ENCODE measurements at places on chromosomes 3 and 15.

GRCh38 chr15:89419370-89419984, 76.9 kb downstream of the RHCG start:
- no peak for DNase-seq

GRCh38 chr3:81013360-81013759, 748.1 kb downstream of the GBE1 start:
- no peak for DNase-seq

DNA sequence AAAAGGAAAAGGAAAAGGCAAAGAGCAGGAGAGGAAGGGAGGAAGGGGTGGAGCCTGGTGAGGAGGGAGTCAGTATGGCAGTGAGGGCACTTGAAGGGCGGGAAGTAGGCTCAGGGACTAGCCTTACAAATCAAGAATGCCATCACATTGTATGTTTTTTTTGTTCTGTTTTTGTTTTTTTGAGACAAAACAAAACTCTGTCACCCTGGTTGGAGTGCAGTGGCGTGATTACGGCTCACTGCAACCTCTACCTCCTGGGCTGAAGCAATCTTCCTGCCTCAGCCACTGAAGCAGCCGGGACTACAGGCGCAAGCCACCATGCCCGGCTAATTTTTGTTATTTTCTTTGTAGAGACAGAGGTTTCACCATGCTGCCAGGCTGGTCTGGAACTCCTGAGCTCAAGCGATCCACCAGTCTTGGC, 10.5 kb upstream of the PIK3CB start:
- no peak for DNase-seq

DNA sequence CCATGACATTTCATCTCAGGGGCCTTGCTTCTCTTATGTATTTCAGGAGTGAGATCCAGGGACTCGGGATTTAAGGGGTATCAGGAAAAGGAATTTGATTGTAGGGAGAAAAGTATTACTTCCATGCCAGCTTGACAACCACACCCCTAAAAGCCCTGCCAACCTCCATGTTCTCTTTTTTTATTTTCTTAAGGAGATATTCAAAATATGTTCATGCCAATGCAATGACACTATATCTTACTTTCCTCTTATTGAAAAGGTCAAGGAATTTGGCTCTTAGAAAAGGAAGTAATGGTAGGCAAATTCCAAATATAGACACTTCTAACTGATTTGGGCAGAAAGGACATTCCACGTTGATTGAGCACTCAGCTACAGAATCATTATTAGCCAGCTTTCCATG, 407.5 kb upstream of the NECTIN3 start:
- DNase-seq, result peak; percentile 57

- DNase-seq, result no peak
Observed at GRCh38 chr3:101081999-101082398, 88.8 kb upstream of the ABI3BP start.

- DNase-seq, result no peak
Observed at GRCh38 chr3:197736010-197736490, 654 bp downstream of the RUBCN start.

- DNase-seq, result no peak
Observed at GRCh38 chr3:100117093-100117492, 2.8 kb upstream of the FILIP1L start.

GRCh38 chr3:121995161-121996137, 26.6 kb downstream of the ILDR1 start:
- peak; percentile 56 for DNase-seq

- DNase-seq, result peak; percentile 74
Observed at GRCh38 chr3:107452436-107452835, 70.3 kb upstream of the BBX start.

- DNase-seq, result no peak
Observed at GRCh38 chr3:18841422-18842343, 306.6 kb upstream of the KCNH8 start.

DNA sequence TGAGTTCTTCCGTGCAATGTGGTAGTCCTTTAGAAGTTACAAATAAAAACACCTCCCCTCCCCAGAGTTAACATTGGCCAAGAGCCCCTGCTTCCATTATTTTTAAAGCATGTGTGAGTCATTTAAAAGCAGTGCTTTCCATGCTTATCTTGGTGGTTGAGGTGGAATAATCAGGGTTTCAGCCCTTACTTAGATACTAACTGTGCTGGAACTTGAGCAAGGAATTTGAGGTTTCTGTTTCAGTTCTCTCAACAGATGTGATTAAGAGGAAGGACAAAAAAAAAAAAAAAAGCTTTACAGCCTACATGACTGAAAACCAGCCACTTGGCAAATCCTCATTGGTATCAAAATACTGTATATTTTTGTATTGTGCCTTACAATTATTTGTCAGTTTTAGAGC, 64.5 kb downstream of the CGNL1 start:
- no peak for DNase-seq

GRCh38 chr15:60480149-60480548, 1.2 kb upstream of the ICE2 start:
- no peak for DNase-seq

DNA sequence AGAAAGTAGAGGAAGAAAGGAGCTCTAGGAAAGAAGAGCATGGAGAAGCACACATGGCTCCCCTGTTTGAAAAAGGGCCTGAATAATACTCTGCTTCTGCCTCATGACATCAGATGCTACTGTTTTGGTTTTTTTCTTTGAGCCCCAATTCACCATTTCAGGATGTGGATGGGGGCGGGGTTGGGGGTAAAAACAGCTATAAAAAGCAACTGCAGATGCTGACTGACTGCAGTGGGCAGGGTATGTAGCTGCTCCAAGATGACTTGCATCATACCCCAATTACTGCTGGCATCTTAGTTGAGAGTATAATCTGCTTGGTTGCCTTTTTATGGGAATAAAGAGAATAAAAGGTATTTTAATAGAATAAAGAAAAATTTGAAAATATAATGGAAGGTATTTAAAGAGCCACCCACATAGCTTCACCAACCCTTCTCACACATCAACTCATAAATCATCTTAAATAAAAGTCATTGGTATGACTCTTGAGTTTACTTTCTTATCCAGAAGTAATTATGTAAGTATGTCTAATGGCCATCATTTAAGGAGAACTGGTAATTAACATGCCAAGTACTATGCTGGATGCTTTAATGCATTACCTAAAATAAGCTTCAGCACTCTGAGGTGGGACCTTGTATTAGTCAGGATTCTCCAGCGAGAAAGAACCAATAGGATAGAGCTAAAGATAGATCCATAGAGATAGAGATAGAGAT, 36.4 kb upstream of the TMEM45A start:
- no peak for DNase-seq

DNA sequence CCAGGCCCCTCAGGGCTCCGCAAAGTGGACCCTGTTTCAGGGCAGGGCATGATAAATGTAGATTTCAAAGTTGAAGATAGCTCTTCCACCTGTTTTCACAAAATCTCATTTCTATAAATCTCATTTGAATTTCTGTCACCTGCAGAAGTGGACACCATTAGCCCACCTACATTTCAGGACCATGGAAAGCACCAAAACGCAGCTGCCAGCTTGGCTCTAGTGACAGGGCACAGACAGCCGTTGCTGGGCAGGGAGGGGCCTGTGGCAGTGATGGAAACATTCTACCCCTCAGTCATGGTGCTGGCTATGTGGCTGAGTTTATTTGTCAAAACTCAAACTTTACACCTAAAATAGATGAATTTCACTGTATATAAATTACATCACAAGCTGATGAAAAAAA, 40.4 kb downstream of the PRR23E start:
- no peak for DNase-seq

GRCh38 chr3:197355713-197356112, 57.3 kb upstream of the DLG1 start:
- no peak for DNase-seq

- DNase-seq, result no peak
Observed at GRCh38 chr3:51398595-51399310, 7.7 kb downstream of the RBM15B start.

- DNase-seq, result no peak
Observed at GRCh38 chr3:139653582-139653981, 24.2 kb downstream of the NMNAT3 start.

DNA sequence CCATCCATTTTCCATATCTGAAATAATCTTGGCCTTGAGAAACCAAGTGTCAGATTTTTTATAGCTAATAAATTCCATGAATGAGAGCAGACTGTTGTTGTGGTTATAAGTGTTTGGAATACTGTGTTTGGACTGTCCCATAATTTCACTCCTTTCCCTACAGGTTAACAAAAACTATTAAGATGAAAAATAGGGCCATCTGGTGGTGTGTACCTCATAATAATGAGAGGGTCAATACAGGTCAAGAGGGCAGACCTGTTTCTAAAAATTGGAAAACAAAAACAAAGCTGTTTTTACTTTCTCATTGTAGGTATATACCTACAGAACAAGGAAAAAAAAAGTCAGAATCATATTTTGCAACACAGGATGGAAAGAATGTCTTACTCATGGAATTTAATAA, 553.8 kb upstream of the SGO1 start:
- DNase-seq, result no peak

GRCh38 chr3:187161556-187161955, 22.3 kb upstream of the RPL39L start:
- DNase-seq, result no peak
